Activated CD4-positive, alpha-beta T cell treated with anti-CD3 and anti-CD28 coated beads, Interleukin-2, amount 50 U/mL, for 24 hours (primary cell): ENCODE measurements at places on chromosomes 1 and 21.

DNA sequence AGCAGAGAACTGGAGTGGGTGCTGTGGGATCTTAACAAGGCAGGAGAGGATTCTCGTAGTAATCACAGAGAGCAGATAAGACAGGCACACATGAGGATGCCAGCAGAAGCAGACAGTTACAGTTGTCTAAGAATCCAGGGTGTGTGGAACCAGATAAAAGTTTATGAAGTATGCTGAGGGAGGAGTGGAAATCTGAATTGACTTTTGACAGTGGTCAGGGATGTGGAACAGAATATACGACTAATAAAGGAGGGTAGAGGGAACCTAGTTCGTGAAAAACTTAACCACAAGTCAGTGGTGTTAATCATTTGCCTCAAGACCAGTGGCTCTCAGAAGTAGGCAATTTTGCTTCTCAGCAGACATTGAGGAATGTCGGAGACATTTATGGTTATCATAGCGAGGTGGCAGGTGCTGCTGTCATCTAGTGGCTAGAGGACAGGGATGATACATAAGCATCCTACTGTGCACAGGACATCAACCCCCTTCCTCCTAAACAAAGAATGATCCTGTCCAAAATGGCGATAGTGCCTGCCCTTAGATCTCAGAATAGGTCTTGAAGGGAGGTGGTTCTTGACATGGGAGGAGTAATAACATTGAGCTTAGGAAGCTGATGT is 3.0 kb downstream of the LRRC8D start:
- DNase-seq, result no peak

- no peak for DNase-seq
These were observed 29.5 kb downstream of the LDLRAP1 start for GRCh38 chr1:25572708-25573590.

GRCh38 chr1:239516579-239516978 is 130.2 kb downstream of the CHRM3 start:
- DNase-seq, result no peak

DNA sequence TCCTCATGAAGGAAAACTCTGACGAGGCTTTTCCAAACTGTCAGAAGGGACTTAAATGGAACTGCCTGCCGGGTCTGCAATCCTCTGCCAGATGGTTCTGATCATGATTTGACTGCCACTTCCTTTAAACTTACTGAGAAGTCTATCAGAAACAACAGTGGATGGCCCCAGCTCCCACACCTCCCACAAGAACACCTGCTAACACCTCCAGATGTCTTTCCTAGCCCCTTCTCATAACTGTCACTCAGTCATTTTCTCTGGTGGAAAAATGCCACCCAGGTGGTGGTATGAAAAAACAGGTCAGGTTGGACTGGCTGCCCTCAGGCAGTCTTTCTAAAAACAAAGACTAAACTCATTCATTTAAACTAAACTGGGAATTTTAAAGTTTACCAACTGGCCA is 66.7 kb upstream of the ABCD3 start:
- DNase-seq, result no peak

DNA sequence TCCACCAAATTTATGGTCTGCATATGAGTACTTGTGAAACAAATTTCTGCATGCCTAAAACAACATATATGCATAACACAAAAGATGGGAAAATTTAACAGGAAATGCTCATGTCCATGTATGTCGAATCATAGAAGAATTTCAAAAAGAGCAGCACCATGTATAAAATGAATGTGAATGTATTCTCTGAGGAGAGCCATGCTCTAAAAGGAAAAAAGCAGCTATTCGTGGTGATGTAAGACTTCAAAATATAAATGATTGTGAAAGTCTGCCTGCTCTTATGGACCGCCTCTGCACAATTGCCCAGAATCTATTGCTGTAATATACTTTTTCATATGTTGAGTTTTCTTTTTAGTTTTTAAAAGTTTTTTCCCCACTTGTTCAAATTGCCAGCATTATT is 66.8 kb downstream of the EPB41 start:
- DNase-seq, result no peak

DNA sequence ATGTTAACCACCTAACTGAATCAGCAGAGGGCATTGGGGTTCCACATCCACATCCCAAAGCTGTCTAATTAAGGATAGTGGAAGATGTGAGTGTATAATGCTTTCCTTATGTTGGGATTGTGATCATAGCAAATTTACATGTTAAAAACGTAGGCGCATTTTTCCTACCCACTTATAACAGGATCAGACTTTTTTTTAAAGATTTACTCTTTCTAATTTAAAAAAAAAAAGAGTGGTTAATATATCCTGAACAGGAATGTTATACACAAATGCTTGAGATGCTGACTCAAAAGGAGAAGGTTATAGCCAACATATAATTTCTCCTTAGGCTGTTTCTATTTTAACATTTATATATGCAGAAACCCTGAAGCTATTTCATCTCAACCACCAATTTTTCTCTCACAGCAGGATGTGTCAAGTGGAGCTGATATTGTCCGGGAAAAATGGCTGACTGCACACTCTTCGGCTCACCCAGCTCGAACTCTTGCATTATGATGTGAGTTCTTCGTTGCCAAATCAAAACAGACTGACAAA is 40.3 kb downstream of the RGS5 start:
- DNase-seq, result no peak

GRCh38 chr1:47449822-47450552 is 12.1 kb downstream of the FOXD2 start:
- no peak for DNase-seq

DNA sequence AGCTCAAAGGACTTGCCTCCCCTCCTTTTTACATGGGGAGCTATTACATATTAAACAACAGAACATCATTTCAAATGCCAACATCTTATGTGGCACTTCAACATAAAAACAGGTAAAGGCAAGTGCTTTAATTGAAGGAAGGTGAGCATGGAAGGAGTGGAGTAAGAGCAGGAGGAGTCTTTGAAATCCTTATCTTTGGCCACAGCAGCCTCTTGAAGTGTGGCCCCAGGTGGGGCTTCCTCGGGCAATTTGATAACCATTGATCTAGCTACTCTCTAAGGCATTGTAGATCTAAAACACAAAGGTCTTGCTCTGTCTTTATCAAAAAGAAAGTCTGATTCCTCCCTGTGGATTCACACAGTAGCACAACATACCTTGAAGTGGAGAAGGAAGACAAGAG is 70.9 kb upstream of the PPP2R5A start:
- no peak for DNase-seq

DNA sequence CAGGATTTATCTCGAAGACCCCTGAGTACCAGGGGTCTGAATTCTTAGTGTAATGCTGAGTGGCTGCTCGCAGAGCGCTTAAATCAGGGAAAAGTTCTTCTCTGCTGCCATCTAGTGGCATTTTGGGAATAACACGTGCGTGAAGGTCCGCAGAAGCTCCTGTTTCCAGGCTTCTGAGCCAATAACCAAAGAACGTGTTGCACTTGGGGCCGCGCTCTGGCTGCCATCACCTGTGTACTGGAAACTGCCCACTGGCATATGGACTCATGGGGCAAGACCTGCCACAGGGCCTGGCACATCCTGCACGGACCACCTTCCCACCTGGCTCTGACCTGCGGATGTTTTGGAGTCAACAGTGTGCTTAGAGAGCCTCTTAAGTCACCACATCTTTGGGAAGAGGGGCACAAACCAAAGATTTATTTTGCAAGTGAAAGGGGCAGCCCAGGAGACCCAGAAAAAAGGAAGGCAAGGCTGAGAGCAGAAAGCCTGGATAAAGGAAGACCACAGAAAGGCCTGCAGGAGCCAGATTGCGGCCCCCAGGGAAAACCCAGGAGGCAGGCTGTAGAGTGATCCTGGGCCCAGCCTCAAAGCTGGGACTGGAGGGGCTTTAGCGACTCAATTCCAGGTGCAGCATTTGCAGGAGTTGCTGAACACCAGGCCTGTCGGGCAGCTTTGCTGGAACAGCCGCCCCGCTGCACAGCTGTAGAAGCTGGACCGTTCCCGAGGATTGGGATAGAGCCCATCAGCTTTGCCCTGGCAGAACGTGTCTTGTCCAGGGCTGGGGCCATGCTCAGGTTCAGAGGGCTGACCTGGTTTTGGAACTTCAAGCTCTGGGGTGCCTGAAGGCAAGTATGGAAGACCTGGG is 13.0 kb downstream of the CHIT1 start:
- peak; percentile 47 for DNase-seq

DNA sequence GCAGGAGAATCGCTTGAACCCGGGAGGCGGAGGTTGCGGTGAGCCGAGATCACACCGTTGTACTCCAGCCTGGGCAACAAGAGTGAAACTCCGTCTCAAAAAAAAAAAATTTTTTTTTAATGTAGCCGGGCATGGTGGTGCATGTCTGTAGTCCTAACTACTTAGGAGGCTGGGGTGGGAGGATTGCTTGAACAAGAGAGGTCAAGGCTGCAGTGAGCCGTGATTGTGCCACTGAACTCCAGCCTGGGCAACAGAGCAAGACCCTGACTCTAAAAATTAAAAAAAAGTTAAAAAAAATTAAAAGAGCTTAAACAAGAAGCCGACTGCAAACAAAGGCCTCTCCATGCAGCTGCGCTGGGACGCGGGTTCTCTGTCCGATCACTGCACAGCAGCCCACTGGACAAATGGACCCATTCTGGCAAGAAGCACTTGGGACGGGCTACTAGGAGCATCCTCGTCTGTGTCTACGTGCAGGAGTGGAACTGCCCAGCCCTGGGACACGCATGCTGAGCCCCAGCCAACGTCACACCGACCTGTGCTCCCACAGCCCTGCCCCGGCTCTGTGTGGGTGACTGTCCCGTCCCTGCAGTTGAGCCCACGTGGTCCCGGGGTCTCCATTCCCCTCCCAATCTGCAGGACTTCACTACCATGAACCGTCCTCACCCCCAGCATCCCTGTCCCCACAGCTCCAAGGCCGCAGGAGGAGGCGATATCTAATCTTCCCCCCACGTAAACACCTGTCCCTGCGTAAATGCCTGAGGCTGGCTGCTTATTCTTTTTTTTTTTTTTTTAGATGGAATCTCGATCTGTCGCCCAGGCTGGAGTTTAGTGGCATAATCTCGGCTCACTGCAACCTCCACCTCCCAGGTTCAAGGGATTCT is 12.3 kb downstream of the SLC35E2B start:
- no peak for DNase-seq

GRCh38 chr1:1430114-1430982 is 5.1 kb upstream of the VWA1 start:
- DNase-seq, result no peak

GRCh38 chr21:46118316-46119143 is 20.6 kb downstream of the COL6A2 start:
- DNase-seq, result no peak

DNA sequence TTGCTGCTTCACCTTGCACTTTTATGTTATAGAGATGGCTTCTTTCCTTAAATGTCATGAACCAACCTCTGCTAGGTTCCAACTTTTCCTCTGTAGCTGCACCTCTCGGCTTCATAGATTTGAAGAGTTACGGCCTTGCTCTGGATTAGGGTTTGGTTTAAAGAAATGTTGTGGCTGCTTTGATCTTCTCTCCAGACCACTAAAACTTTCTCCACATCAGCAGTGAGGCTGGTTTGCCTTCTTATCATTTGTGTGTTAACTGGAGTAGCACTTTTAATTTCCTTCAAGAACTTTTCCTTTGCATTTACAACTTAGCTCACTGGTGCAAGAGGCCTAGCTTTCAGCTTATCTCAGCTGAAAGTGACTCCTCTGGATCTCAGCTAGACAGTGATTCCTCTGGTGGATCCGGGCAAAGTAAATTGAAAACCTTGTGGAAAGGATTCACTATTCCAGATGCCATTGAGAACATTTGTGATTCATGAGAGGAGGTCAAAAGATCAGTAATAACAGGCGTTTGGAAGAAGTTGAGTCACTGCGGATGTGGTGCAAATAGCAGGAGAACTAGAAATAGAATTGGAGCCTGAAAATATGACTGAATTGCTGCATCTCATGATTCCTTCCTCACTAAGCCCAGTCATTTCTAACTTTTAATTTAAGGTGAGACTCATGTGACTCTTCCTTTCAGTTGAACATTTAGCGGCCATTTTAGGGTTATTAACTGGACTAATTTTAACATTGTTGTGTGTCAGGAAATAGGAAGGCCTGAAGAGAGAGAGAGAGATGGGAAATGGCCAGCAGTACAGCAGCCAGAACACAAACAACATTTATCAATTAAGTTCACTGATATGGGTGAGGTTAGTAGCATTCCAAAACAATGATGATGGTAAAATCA is 16.2 kb upstream of the RGS1 start:
- DNase-seq, result no peak

GRCh38 chr1:247330548-247331171 is 1.0 kb downstream of the ZNF496 start:
- no peak for DNase-seq

DNA sequence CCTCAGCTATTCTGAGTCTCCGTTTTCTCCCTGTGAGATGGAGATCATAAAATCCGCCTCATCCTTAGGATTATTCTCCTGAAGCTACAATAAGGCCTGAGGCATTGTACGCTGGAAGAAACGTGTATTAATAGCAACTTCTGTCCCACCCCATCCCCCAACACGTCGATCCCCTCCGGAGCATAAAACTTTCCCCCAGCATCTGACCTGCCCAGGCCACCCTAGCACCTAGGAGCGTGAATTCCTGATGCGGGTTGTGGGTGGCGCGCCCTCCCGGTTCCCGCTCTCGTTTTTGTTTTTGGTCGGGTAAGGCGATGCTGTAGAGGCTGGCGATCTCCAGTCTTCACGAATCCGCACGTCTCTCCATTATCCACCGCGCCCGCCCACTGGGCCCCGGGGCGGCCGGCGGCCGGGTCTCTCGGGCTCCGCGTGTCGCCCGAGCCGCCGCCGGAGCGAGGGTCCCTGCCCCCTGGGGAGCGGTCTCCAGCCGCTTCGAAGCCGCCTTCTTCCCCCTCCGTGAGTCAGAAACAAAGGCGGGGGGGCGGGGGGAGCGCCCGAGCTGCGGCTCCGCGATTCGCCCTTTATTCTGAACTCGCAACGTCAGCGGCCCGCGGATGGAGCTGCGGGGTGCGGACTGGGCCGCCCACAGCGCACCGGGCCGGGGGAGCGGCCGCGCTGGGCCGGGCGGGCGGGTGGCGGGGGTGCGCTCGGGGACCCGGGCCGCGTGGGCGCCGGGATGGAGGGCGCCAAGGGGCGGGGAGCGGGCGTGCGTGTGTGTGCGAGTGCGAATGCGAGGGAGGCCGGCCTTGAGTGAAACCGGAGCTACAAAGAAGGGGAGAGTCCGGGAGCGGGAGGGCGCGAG is at the start of gene PLEKHO1:
TSS of gene PLEKHO1 (plus strand) at position 646 of the 862 bp plus-strand sequence. CDS start 342 bp downstream, outside the sequence.
- peak; percentile 63 for DNase-seq

DNA sequence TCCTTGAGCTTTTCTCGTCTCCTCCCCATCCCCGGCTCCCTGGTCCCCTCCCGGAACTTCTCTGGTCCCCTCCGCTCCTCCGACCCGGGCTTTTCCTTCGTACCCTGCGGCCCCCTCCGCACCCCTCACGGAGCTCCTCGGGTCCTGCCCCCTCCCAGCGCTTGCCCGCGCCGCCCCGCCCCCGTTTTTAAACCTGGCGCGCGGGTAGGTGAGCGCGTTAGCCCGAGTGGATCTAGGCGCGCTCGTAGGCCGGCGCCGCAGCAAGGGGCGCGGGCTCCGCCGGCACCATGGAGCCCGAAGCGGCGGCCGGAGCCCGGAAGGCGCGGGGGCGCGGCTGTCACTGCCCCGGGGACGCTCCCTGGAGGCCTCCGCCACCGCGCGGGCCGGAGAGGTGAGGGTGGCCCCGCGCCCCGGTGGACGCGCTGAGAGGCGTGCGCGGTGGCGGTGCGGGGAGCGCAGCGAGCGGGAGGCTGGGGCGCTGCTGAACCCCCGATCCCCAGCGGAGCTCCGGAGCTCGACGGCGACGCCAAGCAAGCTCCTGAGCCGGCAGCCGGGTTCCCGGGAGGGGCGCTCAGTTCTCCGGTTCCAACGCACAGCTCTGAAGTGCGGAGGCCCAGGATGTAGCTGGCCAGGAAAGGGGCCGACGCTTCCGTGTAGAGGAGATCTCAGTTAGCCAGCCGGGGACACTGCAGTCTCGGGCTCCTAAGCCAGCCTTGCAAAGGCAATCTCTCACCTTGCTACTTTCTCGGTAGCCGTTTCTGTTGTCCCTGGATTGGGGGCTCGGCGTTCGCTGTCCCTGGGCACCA is at the start of gene RIPPLY3:
TSS of gene RIPPLY3 (plus strand) at position 217 of the 806 bp plus-strand sequence. CDS start at position 288, 71 bp downstream.
- no peak for DNase-seq
